ENCODE measurements at places on chromosomes 16 and 17.
A peak's percentile ranks its signal among the peaks of the same experiment; 100 is the strongest.

GRCh38 chr17:57623620-57624019, 121.5 kb downstream of the CCDC182 start:
- DNase-seq: no peak

GRCh38 chr17:2063261-2064146, 8.6 kb downstream of the HIC1 start:
- no peak for DNase-seq

DNA sequence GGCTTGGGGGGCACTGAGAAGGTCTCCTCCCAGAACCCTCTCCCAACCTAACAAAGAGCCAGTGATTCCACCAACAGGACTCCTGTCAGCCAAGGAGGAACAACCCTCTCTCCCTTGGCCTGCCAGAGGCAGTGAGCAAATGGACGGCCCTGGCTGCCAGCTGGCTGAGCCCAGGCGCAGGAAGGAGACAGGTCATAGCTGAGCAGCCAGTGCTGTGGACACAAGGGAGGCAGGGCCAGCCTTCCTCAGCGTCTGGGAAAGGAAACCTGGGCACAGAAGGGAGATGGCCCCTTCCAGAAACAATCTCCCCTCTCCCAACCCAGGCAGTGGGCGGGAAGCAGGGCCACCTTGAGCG, 2.1 kb downstream of the MPO start:
- DNase-seq: no peak

DNA sequence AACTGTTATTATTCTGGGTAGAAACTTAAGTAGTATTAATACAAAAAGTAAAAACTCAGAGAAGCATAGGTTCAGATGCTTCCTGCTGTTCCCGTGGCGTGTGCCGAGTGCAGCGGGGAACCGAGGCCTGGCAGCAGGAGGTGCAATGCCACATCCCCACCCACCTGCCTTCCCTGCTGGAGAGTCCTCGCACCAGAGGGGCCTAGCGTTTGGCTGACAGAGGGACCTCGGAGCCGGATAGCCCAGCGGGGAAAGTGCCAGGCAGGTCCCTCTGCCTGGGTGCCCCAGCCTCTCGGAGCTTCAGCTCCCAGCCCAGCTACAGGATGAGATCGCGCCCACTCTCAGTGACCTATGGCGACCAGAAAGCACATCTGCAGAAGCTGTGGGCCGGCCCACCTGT, 169.6 kb upstream of the GSE1 start:
- DNase-seq: no peak

- no peak for DNase-seq
Measured at GRCh38 chr16:67661886-67662652, 1.3 kb downstream of the PARD6A start.

GRCh38 chr16:85965125-85965524, 66.2 kb downstream of the IRF8 start:
- no peak for DNase-seq

DNA sequence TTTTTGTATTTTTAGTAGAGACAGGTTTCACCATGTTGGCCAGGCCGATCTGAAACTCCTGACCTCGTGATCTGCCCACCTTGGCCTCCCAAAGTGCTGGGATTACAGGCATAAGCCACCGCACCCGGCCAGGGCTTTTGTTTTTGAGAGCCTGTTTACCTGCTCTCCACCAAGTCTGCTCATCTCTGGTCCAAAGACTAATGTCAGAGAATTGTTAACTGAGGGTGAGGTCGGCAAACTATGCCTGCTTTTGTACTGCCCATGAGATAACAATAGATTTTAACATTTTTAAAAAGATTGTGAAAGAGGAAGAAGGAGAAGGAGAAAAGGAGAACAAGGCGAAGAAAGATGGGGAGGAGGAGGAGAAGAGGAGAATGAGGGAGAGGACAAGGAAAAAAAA, 26.0 kb downstream of the TMEM238L start:
- DNase-seq: no peak

- no peak for DNase-seq
Measured at GRCh38 chr17:68542698-68543463, 30.7 kb downstream of the PRKAR1A start.

- DNase-seq: peak; percentile 49
Measured at GRCh38 chr17:17440010-17440843, 36.6 kb upstream of the MED9 start.

DNA sequence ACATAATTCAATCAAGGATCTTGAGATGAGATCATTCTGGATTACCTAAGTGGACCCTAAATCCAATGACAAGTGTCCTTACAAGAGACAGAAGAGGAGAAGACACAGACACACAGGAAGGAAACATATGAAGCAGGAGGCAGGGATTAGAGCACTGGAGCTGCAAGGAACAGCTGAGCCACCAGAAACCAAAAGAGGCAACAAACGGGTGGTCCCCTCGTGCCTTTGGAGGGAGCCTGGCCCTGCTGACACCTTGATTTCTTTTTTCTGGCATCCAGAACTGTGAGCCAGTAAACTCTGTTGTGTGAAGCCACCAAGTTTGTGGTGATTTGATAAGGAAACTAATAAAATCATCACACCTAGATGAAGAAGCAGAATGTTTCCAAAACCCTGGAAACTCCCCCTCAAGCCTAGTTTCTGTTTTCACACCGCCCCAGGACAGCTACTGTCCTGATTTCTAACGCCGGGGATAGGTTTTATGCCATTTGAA, 115.2 kb downstream of the PITPNC1 start:
- no peak for DNase-seq

DNA sequence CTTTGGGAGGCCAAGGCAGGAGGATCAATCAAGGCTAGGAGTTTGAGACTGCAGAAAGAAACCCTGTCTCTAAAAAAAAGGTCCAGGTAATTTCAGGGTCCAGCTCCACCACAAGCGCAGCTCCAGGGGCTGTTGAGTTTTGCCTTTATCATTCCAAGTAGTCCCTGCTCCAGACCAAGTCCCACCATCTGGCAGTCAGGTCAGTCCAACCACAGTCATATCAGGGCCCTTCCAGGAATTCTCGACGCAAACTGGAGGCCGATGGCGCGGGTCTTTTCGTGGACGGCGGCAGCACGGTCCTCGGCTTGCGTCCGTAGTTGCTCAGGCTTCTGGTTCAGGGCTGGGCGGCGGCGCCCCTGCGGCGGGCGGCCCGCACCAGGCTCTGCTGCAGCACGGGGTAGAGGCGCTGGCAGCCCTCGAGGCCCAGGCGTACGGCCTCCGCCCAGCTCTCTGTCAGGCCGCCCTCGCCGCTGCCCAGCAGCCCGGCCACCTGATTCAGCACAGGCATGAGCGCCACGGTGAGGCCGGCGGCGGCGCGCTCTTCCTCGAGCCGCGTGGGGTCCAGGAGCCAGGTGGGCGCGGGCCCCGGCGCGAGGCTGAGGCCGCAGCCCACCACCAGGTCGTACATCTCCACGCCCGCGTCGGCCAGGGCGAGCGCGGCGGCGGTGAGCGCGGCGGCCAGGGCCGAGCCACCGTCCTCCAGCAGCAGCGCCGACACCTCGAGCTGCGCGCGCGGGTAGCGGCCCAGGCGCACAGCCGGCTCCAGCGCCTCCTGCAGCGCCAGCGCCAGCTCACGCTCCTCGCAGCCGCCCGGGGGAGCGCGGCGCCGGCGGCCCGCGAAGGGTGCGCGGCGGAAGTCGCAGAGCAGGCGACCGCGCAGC, 752 bp downstream of the EXOSC6 start:
- DNase-seq: no peak

GRCh38 chr16:78640886-78641285, 541.4 kb downstream of the WWOX start:
- DNase-seq: no peak

DNA sequence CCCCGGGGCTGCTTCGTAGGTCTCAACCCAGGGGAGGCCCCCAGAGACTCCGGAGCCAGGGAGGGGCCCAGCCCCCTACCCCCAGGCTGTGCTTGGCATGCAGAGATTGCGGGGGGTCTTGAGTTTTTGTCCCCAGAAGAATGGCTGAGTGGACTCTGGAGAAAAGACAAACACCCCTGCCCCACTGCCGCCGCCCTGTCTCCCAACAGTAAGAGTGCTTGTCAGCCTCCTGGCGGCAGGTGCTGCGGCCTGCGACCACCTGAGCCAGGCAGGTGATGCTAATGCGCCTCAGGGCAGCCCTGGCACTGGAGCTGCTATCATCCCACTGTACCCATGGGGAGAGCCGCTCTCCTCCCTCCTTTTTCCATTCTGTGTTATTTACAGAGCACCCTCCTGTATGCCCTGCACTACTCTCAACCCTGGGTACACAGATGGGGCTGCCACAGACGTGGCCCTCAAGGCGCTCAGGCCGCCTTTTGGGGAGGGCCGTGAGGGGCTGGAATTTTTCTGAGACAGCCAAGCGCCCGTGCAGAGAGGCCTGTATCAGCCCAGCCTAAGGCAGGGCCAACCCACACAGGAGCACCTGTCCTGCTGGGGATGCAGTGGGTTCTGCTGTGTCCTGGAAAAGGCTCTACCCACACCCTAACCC, 2.6 kb upstream of the IL17C start:
- DNase-seq: no peak

GRCh38 chr17:14845591-14846281, 419.4 kb downstream of the PMP22 start:
- no peak for DNase-seq

GRCh38 chr17:50468304-50469207, at the start of gene CHAD:
CHAD (minus strand) TSS chr17:50468880; CDS start chr17:50468813, 67 bp downstream.
- DNase-seq: no peak

DNA sequence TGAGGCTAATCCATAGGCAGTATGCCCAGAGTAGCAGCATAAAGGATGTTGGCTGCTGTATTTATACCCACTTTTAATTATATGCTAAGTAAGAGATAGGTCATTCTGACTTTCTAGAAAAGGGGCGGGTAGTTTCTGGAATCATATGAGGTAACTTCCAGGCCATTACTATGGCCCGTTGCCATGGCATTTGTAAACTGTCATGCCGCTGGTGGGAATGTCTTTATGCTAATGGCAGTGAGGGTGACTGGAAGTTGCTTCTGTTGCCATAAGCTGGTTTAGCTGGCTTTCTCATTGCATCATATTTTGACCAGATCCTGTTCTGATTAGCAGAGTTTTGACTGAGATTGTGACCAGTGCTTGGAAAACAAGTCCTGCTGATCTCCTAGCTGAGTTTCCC, 929.6 kb upstream of the CDH8 start:
- no peak for DNase-seq

DNA sequence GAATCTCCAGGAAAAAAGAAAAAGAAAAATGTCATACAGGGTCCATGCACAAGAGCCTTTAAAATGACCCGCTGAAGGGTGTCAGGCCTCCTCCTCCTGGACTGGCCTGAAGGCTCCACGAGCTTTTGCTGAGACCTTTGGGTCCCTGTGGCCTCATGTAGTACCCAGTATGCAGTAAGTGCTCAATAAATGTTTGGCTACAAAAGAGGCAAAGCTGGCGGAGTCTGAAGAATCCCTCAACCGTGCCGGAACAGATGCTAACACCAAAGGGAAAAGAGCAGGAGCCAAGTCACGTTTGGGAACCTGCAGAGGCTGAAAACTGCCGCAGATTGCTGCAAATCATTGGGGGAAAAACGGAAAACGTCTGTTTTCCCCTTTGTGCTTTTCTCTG, 845 bp downstream of the STH start:
- DNase-seq: no peak

DNA sequence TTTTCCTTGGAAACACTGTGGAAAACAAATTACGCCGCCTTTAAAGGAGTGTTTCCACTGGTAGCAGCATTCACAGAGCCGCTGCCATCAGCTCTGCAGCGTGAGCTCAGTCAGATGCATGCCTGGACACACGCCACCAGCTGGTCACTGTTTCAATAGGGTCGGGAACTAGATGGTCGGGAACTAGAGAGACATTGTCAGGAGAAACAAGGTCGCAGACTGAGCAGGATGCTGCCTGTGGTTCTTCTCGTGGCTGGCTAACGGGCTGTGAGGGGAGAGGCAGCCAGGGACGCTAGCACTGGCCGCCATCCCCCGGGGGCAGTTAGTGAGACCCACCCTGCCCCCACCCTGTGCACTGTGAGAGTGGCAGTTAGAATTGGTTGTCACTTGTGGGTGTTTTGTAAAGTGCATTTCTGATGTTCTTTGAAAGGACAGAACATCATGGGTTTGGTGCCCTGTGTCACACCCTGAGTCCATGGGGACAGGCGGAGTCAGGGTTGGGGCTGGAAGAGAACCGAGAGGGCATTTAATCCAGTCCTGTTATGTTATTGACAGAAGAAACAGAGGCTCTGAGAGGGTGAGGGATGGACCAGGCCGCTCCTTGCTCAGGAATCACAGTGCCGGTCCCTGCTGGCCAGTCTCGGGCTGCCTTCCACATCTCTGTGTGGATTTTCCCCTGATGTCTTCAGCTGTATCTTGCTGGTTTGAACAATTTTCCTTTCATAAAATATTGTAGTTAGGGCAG, 86.3 kb downstream of the SPECC1 start:
- peak; percentile 43 for DNase-seq

- DNase-seq: no peak
Measured at GRCh38 chr17:50908860-50909764, 43.0 kb upstream of the TOB1 start.
